Activated CD4-positive, CD25-positive, alpha-beta regulatory T cell treated with anti-CD3 and anti-CD28 coated beads, Interleukin-2, amount 50 U/mL, for 72 hours (primary cell): ENCODE measurements at places on chromosomes 1 and 21.

- DNase-seq, result no peak
These were observed 48.3 kb downstream of the MPZL1 start for GRCh38 chr1:167770127-167770526.

- no peak for DNase-seq
These were observed 105.5 kb upstream of the CACYBP start for GRCh38 chr1:174894117-174894762.

- peak; percentile 65 for DNase-seq
These were observed 113.0 kb upstream of the SLC25A33 start for GRCh38 chr1:9426291-9426711.

- DNase-seq, result no peak
These were observed 26.4 kb downstream of the NPHS2 start for GRCh38 chr1:179549368-179549700.

DNA sequence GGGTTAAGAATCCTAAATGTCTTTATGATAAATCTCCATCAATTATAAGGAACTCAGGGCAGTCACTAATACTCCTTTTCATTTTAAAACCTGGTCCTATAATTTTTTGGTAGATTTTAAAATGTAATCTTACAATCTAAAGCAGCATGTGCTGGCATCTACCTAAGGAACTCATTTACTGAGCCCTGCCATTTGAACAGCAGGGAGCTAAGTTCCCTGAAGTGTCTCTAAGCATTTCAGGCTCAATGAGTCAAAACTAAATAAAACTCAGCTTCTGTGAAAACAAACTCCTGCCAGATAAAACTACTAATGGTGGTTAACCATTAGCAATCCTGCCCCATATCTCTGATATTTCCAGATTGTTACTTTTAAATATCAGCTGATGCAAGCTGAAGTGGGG is 1371.8 kb upstream of the PRMT6 start:
- DNase-seq, result no peak

GRCh38 chr1:231616667-231617066 is 9.9 kb upstream of the DISC1 start:
- no peak for DNase-seq

DNA sequence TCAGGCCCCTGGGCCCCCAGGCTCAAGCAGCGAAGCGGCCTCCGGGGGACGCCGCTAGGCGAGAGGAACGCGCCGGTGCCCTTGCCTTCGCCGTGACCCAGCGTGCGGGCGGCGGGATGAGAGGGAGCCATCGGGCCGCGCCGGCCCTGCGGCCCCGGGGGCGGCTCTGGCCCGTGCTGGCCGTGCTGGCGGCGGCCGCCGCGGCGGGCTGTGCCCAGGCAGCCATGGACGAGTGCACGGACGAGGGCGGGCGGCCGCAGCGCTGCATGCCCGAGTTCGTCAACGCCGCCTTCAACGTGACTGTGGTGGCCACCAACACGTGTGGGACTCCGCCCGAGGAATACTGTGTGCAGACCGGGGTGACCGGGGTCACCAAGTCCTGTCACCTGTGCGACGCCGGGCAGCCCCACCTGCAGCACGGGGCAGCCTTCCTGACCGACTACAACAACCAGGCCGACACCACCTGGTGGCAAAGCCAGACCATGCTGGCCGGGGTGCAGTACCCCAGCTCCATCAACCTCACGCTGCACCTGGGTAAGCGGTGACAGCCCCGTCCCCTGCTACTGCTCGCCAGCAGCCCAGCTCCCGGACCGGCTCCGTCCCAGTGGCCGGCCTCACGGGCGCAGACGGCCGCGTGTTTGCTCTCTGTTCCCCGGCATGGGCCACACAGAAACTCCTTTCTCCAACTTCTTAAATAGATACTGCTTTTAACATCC is 539 bp downstream of the LAMC1 start:
- DNase-seq, result peak; percentile 32
